ENCODE measurements at places on chromosomes 5 and 9.

DNA sequence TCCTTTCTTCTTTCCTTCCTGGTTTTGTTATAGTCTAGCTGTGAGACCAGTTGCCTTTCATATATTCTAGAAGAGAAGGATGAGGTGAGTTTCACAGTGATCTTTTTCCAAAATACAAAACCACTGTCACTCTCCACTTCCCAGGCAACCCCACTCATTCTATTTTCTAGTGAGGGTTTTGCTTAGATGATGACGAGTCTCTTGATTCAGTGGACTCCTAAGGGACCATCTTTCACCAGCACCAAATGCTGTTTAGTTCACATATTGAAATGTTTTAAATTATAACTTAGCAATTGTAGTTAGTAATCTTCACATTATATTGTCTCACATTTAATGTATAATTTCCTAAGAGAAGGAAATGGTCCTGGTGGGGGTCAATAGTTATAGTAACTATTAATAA is 25.2 kb downstream of the PIK3R1 start:
- no peak for DNase-seq

DNA sequence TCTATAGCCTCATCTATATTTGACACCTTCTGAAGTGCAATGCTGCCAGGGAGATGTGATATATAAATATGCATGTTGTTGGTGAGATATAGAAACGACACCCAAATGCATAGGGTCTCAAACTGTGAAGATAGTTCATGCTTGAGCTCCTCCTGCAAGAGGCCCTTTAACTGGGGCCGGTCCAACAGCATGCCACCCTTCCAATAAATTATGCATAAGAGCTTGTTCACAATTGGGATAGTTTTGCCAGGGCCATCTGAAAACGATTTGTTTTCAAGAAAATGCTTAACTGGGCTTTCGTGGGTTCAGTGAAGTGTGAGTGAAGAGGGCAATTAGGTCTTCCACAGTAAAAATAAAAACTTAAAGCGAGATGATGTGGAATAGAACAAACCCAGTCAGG is 424.2 kb upstream of the WWC1 start:
- no peak for DNase-seq

DNA sequence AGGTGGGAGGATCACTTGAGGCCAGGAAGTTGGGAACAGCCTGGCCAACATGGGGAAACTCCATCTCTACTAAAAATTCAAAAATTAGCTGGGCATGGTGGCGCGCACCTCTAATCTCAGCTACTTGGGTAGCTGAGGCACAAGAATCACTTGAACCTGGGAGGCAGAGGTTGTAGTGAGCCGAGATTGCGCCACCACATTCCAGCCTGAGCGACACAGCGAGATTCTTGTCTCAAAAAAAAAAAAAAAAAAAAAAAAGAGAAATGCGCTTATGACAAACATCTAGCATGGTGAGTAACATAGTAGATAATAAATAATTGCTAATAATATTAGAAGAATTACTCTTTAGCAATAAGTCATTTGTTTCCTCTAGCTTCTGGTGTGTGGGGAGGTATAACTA is 25.9 kb downstream of the RUSC2 start:
- no peak for DNase-seq

GRCh38 chr9:130073373-130073772 is 19.7 kb downstream of the GPR107 start:
- no peak for DNase-seq

DNA sequence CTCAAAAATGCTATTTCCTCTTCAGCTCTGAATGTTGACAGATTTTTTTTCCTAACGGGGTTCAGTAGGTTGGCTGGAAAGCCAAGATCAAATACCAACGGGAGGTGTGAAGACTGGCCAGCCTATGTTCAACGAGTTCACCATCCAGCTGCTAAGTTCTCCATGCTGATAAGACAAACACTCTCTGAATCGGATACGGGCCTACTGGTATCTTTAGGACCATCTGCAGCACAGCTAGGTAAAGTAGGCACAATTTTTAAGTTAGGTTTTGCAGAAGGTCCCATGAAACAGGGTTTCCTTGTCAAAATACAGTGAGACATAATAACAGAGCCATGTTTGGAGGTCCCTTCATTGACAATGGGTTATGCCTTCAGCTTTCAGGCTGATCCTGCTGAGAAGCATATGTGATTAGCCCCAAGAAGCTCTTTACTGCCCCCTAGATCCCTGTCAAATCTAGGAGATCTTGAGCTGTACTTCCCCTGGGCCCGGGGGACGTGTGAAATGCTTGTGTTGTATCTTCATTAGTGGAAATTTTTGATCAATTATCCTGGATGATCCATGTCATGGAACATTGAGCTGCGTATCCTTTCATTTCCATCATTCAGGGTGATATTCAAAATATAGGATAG is 60.6 kb downstream of the PGM5 start:
- DNase-seq = peak; percentile 71

DNA sequence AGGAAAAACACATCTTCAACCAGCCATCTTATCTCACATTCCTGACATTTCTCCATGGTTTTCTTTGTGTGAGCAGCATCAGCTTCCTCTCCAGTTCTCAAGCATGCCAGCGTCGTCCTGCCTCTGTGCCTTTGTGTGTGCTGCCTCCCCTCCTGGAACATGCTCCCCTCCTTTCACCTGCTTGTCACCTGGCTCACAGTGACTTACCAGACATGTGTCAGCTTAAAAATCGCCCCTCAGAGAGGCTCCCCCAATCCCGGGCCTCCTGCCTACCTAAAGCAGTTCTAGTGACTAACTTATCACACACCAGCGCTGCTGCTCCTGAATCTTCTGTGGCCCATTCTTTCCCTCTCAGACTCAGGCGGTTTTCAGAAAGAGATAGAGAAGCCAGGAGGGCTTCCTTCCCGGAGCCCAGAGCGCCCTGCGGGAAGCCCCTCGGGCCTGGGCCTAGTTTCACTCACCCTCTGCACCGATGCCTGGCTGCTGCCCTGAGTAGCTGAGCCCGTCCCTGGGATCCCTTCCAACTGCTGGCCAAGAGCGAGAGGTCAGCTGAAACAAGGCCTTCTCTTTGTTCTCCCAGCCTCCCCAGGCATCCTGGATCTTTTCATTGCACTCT is 51.1 kb upstream of the MVB12B start:
- no peak for DNase-seq

- DNase-seq = no peak
These were observed 322.4 kb upstream of the GRAMD2B start for GRCh38 chr5:126100767-126101166.

GRCh38 chr9:28004900-28005299 is 431.6 kb upstream of the C9orf72 start:
- DNase-seq = no peak

DNA sequence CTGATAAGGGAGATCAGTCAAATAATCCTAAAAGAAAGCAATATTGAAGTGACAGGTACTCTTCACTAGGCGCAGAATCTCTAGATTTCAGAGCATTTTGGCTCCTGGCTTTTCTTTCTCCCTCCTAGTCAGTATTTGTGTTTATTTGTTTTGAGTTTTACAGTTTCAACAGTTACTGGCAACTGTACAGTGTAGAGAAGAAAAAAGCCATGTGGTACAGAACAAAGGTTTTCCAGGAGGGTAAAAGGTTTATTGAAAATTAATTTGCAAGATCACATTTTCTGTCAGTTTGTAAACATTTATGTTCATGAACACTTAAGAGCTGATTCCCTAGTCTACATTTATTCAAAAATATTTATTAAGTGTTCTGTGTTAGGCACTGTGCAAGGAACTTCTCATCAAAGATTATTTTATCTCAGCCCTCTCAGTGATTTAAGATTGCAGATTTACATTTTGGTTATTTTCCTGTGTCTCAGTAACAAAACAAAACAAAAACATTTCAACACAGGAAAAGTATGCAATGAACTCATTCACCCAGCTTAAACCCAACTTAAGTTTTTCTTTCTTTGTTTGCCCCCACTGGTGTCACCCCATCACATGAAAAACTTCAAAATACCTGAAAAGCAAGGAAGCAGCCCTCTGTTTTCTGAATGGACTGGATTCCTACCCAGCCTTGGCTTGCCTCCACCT is 12.9 kb downstream of the MINAR2 start:
- DNase-seq = no peak

GRCh38 chr9:83133316-83133715 is 70.4 kb upstream of the RASEF start:
- DNase-seq = no peak

GRCh38 chr5:110496276-110496675 is 230.2 kb downstream of the TMEM232 start:
- no peak for DNase-seq

DNA sequence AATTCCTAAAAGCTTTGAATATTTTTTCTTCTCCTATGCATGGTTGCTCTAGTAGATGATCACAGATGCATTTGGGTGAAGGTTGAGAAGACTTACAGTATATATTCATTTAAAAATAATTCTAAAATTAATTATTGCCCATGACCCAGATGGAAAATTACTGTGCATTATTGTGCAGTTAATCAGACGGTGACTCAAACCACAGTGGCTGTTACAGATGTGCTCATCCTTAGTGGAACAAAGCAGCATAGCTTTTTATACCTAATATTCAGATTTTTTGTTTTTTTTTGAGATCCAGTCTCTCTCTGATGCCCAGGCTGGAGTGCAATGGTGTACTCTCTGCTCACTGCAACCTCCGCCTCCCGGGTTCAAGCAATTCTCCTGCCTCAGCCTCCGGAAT is 10.7 kb downstream of the OR2V1 start:
- DNase-seq = no peak

DNA sequence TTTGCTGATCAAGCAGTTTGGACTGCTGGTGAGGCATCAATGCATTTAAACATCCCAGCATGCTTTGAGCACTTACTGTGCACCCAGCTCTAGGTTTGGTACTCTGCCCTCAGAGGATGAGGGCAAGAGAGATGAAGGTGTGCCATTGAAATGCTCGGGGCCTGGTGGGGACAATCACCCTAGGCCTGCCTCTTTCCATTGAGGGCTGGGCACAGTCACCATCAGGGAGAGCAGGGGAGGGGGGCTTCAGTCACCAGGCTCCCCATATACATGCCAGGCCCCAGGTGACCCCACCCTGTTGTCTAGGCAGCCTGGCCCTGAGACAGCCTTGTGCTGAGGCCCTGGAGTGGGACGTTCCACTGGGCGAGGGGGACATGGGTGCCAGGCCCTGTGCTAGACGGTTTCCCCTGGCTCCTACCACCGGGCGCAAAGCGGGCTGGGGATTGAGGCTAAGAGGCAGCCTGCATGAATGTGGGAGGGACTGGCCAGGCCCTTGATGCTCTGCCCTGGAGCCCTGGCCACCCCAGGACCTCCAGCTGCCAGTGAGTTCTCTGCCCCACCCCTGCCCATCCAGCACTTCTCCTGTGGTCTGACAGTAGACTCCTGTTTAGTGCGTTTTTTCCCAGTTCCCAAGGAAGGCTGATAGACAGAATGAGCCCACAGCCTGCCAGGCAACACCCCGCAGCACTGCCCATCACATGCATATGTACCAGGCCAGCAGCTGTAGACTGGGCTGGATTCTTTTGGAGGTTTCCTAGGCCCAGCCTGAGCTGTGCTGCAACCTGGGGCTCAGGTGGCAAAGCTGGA is 18.9 kb downstream of the TCF7 start:
- no peak for DNase-seq

- no peak for DNase-seq
These were observed 185.0 kb downstream of the GAPVD1 start for GRCh38 chr9:125446561-125447094.
